Stimulated activated CD4-positive, alpha-beta T cell treated with anti-CD3 and anti-CD28 coated beads, TNF-alpha, amount 100 ng/mL, for 4 hours (primary cell): ENCODE measurements at places on chromosomes 11 and 22.

DNA sequence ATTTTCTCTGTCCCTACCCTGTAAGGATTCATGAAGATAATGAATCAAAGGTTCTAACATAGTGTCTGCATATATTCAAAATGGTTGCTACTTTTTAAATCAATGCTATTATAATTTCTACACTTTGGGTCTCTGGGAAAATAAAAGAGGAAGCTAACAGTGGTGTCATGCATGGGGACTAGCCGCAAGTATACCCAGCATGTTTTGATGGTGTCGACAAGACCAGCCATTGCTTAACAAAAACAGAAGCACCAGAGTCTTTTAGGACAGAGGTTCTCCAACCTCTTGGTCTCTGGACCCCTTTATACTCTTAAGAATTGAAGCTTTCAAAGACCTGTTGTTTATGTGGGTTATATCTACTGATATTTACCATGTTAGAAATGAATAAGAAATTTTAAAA is 37.8 kb downstream of the RNF141 start:
- DNase-seq = no peak

- DNase-seq = no peak
Measured at GRCh38 chr11:131606811-131607335, 236.5 kb downstream of the NTM start.

DNA sequence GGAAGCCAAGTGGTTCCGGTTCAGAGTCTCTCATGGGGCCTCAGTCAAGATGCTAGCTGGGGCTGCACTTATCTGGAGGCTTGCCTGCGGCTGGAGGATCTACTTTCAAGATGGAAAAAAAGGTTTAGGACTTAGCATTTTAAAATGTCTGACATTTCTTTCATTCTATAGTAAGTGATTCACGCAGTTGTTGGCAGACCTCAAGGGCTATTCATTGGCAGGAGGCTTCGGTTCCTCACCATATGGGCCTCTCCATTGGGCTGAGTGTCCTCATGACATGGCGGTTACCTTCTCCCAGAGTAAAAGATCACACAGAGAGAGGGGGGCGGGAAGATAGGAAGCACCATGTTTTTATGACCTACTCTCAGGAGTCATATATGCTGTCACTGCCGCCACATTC is 298.0 kb upstream of the PLET1 start:
- DNase-seq = no peak

GRCh38 chr11:71446942-71447688 is 1.1 kb downstream of the DHCR7 start:
- DNase-seq = no peak

- no peak for DNase-seq
Measured at GRCh38 chr22:30564761-30565119, 9.7 kb downstream of the GAL3ST1 start.

DNA sequence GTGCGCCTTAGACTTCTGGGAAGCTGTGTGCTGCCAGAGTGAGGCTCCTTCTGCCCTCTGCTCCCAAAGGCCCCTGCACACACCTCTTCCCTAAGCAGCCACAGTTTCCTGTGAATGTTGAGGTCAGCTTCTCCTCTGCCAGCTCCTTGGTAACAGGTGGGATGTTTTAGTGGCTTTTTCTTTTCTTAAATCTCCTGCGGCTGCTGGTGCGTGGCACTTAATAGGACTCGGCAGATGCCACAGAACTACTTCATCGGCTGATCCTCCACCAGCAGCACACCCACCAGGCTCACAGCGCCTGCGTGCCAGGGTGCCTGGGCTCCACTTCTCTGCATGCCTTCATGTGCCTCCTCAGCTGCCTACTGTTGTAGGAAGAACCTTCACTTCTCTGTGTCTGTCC is 87.8 kb downstream of the RCN1 start:
- no peak for DNase-seq
